ENCODE measurements at places on chromosomes 6 and 20. TPM values are rescaled to one million over a fixed set of nuclear protein-coding genes. Genes with fewer than 3 reads are reported as not detected.

Gene BNIP5
- not detected for total RNA-seq

Gene FOXC1
- total RNA-seq: not detected

Gene LPIN3
- total RNA-seq: 0.53 TPM

- H3K27ac ChIP-seq: no peak overlapping the region
- DNase-seq: no peak
- H3K27me3 ChIP-seq: no peaks in the 10 kb centered on the region
- no peaks in the 10 kb centered on the region for H3K4me1 ChIP-seq
- no peaks in the 10 kb centered on the region for H3K36me3 ChIP-seq
- H3K4me3 ChIP-seq: no peak overlapping the region
Measured at GRCh38 chr6:126738641-126739040, 379.8 kb upstream of the RSPO3 start.

Gene TFAP2D
- not detected for total RNA-seq

DNA sequence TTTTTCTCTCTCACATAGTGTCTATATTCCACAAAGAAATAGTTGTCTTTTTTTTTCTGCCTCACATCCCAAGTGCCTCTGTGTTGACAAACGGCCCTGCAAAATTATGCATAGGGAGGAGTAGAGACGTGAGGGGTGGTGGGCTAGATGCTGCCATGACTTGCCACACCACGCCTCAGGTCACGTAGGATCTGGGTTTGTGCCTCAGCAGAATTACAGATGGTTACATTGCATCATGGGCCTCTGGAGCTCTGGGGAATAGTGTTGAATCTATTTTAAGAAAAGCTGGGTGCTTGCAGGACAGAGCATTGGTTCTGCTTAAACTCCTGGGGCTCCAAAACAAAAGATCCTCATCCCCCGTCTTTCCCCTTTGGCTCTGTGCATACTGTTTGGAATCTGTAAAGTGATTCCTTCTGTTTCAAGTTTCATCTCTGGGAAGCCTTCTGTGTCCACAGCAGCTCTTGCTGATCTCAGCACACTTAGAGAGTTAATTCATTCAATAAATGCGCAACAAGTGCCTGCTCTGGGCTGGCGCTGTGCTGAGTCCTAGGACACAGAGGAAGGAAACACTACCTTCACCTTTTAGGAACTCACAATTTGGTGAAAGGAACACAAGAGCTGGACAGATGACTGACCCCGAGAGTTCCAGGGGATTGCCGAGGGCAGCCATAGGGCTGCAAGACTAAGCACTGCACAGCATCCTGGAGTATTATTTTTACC, 2.4 kb downstream of the FANCE start:
- H3K27me3 ChIP-seq: no peaks in the 10 kb centered on the region
- no peaks in the 10 kb centered on the region for H3K36me3 ChIP-seq
- no peak overlapping the region for H3K27ac ChIP-seq
- peaks cover 21% of the 10 kb centered on the region for H3K4me1 ChIP-seq

- no peak overlapping the region for H3K27ac ChIP-seq
- H3K36me3 ChIP-seq: no peaks in the 10 kb centered on the region
- no peaks in the 10 kb centered on the region for H3K4me1 ChIP-seq
- no peak for DNase-seq
Measured at GRCh38 chr20:24580006-24580405, 110.6 kb downstream of the SYNDIG1 start.

GRCh38 chr6:25329982-25330381, 50.8 kb downstream of the CARMIL1 start:
- no peak overlapping the region for H3K27ac ChIP-seq
- no peak for DNase-seq
- no peaks in the 10 kb centered on the region for H3K27me3 ChIP-seq
- H3K4me1 ChIP-seq: peaks cover 6% of the 10 kb centered on the region
- H3K36me3 ChIP-seq: no peaks in the 10 kb centered on the region

GRCh38 chr20:17971300-17972013, 2.6 kb downstream of the MGME1 start:
- H3K27me3 ChIP-seq: no peaks in the 10 kb centered on the region
- peak overlapping the region; percentile 95 for H3K4me3 ChIP-seq
- peaks cover 36% of the 10 kb centered on the region for H3K4me1 ChIP-seq
- H3K27ac ChIP-seq: peak overlapping the region; percentile 90

DNA sequence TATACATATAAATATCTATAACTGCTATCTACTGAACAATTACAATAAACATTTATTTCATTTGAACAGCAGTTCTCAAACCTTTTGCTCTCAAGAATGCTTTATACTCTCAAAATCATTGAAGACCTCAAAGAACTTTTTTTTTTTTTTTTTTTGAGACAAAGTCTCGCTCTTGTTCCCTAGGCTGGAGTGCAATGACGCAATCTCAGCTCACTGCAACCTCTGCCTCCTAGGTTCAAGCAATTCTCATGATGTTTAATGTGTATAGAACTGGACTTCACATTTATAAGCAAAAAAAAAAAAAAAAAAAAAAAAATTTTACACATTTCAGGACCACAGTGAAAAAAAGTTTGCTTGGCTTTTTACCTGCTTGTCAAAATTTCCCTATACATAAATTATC, 11.7 kb downstream of the UBE2V1 start:
- peaks cover 9% of the 10 kb centered on the region for H3K36me3 ChIP-seq
- no peak for DNase-seq
- H3K4me1 ChIP-seq: peaks cover 36% of the 10 kb centered on the region
- no peak overlapping the region for H3K4me3 ChIP-seq
- H3K27ac ChIP-seq: no peak overlapping the region

DNA sequence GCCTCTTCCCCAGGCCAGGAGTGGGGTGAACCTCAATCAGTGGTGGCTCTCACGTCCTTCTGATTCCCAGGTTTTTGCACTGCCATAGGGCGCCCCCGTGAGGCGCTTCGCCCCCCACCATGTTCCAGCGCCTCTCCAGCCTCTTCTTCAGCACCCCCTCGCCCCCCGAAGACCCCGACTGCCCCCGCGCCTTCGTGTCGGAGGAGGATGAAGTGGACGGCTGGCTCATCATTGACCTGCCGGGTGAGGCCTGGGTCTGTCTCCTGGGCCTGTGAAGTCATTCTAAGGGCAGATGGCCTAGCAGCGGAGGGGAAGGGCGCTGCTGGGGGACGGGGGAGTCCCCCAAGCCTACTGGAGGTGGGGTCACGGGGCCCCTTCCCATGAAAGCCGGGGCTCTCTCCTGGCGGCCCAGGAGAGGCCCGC, 4.5 kb downstream of the TP53INP2 start:
- peaks cover 16% of the 10 kb centered on the region for H3K4me1 ChIP-seq
- H3K36me3 ChIP-seq: no peaks in the 10 kb centered on the region
- H3K27ac ChIP-seq: peak overlapping the region; percentile 79
- peak; percentile 27 for DNase-seq
- no peaks in the 10 kb centered on the region for H3K27me3 ChIP-seq

DNA sequence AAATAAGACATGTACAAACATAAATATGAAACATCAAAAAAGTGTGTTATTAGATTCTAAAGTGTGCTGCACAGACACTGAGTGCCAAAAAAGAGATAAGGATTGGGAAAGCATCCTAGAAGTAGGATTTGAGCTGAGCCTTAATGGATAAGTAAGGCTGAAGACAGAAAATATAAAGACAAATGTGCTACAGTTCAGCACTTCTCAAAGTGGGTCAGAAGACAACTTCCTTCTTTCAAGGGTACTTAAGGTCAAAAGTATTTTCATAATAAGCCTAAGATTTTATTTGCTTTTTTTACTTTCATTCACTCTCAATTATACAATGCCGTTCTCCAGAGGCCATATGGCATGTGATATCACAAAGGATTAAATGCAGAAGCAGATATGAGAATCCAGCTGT, 16.8 kb downstream of the USP45 start:
- no peak for DNase-seq
- peaks cover 8% of the 10 kb centered on the region for H3K36me3 ChIP-seq
- no peak overlapping the region for H3K27ac ChIP-seq
- no peaks in the 10 kb centered on the region for H3K27me3 ChIP-seq

Measured in CD8-positive, alpha-beta memory T cell (primary cell).